GM04504 (cell line): ENCODE measurements at places on chromosomes 7 and 10.
A peak's percentile ranks its signal among the peaks of the same experiment; 100 is the strongest.

GRCh38 chr10:88253622-88254021, 329.5 kb downstream of the RNLS start:
- no peak for DNase-seq

- no peak for DNase-seq
These were observed 604.4 kb upstream of the LRRN3 start for GRCh38 chr7:110486549-110486948.

- peak; percentile 62 for DNase-seq
These were observed 135.2 kb downstream of the ADCY1 start for GRCh38 chr7:45709168-45710042.

GRCh38 chr7:22411977-22412693, 55.2 kb upstream of the RAPGEF5 start:
- no peak for DNase-seq

DNA sequence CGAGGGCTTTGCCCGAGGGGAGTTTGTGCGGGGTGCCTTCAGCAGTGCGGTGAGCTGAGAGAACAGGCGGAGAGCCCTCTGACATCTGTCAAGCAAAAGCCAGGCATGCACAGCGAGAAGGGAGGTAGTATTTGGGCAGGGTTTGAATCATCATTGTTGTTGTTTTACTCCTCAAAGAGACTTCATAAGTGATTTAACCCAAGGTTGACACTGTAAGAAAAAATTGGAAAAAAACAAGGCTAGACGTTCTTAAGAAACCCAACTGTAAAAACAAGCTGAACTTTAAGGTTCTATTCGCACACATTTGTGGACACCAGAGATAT, 1.3 kb downstream of the ADAM22 start:
- DNase-seq: no peak

GRCh38 chr10:61039868-61040267, 95.9 kb upstream of the RHOBTB1 start:
- DNase-seq: no peak

DNA sequence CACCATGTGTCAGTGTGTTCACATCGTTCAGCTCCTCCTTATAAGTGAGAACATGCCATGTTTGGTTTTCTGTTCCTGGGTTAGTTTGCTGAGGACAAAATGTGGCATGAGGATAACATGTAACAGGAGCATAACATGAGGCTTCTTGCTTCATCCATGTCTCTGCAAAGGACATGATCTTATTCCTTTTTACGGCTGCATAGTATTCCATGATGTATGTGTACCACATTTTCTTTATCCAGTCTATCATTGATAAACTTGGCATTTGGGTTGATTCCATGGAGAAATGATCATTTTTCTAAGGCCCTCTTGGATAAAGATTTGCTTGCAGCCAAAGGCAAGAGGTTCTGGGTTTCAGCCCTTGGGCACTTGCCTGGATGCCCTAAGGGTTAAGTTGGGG, 128.5 kb upstream of the ZEB1 start:
- no peak for DNase-seq

- DNase-seq: no peak
These were observed 89.1 kb downstream of the FGFR2 start for GRCh38 chr10:121509112-121509511.

DNA sequence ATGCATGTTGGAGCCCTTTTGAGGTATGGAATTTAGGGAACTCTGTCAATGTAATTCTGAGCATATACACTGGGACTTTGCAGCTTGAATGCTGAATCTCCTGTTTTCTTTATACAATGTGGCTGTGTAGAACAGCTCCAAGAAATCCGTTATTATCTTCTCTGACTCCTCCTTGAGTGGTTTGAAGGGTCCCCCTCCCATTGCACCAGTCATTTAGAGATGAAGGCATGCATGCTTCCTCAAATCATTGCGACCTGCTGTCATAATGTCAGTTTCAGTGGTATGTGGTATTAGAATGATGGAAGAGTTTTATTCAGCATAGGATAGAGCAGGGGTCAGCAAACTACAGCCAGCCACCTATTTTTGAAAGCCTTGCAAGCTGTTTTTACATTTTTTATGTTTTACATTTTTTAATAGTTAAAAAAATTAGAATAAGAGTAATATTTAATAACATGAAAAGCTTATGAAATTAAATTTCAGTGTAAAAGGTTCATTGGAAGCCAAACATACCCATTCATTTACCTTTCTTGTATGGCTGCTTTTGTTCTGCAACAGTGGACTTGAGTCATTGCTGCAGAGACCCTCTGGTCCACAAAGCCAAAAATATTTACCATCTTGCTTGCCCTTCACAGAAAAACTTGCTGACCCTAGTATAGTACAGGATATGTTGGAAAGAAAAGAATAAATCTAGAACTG, 8.1 kb downstream of the STK17A start:
- no peak for DNase-seq

DNA sequence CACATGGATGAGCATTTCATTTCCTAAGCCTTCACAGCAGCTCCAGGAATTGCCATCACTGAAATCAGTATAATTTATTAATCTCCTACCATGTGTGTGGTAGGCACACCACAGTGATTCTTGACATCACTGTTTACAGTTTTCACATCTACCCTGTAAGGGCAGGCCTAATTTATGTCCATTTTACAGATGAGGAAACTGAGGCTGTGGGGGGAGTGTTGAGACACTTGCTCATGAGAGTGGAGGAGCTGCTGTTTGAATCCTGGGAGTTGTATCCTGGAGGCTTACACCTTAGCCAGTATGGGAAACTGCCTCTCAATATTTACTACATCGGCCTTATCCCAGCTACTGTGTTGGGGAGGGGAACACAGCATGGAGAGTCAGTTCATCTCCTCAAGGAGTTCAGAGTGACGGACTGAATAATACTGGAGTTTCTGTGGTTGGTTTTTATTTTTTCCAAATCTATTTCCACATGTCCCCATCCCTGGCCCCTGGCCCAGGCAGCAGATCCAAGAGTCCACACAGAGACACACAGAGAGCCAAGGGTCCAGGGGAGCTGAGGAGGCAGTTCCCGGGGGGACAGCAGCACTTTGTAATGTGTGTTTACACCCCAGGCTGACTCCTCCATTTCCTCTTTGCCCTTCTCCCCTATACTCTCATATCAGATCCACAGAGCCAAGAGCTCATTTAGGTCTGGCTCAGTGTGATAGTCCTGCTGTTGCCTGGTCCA, 13.2 kb downstream of the UBTD1 start:
- no peak for DNase-seq

DNA sequence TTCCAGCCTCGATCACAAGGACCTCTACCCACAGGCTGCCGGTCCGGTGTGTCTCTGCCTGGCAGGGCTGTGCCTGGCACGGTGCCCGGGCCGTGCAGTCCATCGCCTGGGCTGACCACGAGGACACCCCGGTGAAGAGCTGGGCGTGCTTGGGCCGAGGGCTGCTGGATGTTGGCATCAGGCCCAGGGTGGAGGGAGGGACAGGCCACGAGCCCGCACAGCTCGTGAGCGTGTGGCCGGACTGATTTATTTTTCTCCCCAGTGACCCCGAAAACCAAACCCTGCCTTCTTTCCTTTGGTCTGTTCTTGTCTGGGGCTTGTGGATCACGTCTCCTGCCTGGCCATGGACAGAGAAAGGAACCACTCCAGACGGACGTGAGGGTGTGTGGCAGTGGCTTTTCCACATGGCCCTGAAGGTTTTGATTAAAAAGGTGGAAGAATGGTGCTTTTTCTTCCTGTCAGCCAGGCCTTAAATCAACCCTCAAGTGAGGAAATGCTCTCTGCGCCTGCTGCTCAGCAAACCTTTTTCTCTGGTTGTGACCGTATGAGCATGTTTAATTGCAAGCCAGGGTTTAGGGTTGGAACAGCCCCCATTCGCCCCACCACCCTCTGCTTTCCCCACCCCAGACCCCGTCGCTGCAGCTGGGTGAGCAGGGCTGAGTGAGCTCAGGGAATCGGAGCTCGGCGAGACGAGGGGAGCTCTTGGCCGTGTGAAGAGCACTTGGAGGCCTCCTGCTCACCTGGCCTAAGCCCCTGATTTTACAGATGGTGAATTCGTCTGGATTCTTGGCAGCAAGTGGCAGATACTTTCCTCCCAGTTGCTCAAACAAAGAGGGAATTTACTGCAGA, 130.1 kb downstream of the RGS10 start:
- no peak for DNase-seq

GRCh38 chr10:79425074-79425532, 20.3 kb downstream of the ZCCHC24 start:
- DNase-seq: no peak

GRCh38 chr7:128405471-128406313, 4.1 kb downstream of the IMPDH1 start:
- no peak for DNase-seq

DNA sequence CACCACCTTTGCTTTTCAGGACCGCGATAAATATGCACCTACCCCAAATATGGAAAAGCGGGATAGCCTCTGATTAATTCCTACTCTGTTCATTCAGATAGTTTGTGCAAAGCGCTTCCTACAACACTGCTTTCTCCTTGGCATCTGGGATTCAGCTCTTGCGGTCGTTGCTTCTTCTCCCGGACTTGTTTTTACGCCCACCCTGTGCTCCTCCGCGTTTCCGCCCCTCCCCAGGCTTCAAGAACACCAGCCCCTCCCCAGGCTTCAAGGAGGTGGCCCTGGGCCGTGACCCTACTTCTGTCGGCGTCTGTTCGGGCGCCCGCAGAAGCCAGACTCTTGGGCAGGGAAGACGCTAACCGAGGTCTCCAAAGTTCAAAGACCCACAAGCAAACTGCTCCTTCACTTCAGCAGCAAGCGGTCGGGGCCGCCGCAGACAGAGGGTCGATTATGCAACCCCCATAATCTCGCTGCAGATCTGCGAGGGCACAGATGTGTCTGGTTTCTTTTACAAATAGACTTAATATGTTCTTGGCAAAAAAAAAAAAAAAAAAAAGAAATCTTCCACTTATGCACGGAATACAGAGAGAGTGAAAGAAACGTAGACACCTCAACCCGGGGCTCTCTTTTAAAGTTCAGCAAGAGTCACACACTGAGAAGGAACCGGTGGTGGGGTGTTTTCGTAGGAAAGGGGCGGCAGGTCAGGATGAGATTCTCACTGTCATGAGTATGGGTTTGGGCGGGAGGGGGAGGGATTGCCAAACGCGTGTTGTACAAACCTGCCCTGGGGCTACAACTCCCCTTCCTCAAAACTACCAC, 1.9 kb downstream of the DLX5 start:
- no peak for DNase-seq

- peak; percentile 58 for DNase-seq
These were observed 2.2 kb upstream of the ATP6V1F start for GRCh38 chr7:128860158-128861073.

- no peak for DNase-seq
These were observed 17.1 kb upstream of the GTPBP4 start for GRCh38 chr10:971150-971542.

- DNase-seq: no peak
These were observed 526.7 kb upstream of the FZD8 start for GRCh38 chr10:36168777-36169176.

DNA sequence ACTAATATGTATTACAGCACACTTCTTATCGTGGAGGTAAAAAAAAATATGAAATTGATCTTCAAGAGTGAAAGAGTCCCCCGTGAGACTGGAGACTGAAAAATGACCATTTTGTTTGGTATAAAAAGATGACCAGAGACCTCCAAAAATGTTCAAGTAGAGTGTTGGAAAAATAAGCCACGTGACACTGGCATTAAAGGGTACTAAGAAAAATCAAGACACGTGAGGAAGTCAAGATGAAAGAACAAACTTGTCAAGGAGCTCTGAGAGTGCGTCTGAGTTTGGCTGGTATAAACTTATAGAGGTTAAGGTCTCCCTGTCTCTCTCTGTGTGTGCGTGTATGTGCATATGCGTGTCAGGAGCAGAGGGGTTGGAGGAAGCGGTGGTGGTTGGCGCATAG, 362.7 kb upstream of the COBL start:
- DNase-seq: no peak

- no peak for DNase-seq
These were observed 11.5 kb upstream of the GPER1 start for GRCh38 chr7:1076184-1077072.

- no peak for DNase-seq
These were observed 287.4 kb upstream of the SEMA3D start for GRCh38 chr7:85474234-85474633.

GRCh38 chr10:47165711-47166404, 134.1 kb upstream of the GDF10 start:
- no peak for DNase-seq

- no peak for DNase-seq
These were observed 47.0 kb downstream of the THSD7A start for GRCh38 chr7:11784769-11785536.

DNA sequence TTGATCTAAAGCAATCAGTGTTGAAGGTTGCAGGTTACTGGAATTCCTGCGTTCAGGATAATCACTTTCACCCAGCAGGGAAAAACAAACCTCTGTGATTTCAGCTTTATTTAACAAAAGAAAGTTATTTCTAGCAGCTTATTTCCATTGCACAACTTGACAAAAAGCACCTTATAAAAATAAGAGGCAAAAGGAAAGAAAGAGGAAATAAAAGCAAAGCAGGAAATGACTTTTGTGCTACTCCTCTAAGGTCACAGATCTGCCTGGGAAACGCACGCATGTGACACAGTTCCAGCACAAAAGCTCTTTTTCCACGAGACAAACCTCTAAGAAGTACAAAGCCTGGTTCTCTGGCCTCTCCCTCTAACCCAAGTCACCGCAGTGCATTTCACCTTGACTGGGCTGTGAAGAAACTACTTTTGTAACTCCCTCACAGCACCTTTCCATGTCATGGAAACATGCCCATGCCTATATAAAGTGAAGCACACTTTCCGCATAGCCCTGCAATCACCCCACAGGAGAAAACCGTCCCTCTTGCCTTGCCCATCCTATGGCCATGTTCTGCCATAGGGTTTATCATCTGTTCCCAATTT, 870 bp downstream of the ANK3 start:
- DNase-seq: no peak

GRCh38 chr10:98172073-98172472, 37.6 kb downstream of the R3HCC1L start:
- DNase-seq: no peak

DNA sequence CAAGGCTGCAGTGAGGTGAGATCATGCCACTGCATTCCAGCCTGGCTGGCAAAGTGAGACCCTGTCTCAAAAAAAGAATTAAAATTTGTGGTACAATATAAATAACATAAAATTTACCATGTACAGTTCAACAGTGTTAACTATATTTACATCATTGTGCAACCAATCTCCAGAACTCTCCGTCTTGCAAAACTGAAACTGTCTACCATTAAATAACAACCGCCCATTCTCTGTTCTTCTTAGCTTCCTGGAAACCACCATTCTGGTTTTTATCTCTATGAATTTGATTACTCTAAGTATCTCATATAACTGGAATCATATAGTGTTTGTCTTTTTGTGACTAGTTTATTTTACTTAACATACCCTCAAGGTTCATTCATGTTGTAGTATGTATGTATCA, 167.6 kb downstream of the AUTS2 start:
- no peak for DNase-seq

GRCh38 chr10:79438021-79438698, 7.3 kb downstream of the ZCCHC24 start:
- DNase-seq: no peak
